Stimulated activated CD8-positive, alpha-beta memory T cell treated with anti-CD3 and anti-CD28 coated beads, Interleukin-4, amount 100 ng/mL, for 48 hours (primary cell): ENCODE measurements at places on chromosomes 13 and 19.

DNA sequence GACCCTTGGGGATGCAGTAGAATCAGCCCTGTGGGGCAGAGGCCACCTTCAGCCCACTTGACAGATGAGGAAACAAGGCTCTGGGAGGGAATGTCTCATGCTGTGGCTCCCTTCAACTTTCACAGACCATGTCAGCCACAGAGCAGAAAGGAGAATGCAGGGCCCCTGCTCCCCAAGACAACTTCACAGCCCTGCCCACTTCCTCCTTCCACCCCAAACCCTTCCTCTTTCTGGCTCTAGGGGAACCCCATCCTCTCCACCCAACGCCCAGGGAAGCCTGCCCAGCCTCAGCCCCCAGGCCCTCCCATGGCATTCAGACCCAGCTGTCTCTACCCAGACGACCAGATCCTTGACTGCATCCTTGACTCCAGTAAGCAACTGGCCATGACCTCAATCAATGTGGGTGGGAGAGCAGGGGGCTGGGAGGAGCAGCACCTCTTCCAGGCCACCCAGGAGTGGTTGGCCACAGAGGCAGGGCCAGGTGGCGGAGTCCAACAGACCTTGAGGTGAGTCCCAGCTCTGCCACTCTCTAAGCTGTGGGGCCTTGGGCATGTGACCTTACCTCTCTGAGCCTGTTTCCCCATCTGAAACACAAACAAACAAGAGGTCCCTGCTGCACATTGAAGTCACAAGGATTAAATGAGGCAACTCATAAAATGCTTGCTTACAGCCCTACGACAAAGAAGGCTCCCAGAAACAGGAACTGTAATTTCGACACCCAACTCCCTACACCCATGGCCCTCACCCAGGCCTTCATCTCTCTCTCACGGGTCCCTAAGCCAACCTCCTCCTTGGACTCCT, 15.8 kb downstream of the DEDD2 start:
- peak; percentile 53 for DNase-seq

GRCh38 chr13:64078480-64078936, 2662.9 kb upstream of the PCDH20 start:
- no peak for DNase-seq

DNA sequence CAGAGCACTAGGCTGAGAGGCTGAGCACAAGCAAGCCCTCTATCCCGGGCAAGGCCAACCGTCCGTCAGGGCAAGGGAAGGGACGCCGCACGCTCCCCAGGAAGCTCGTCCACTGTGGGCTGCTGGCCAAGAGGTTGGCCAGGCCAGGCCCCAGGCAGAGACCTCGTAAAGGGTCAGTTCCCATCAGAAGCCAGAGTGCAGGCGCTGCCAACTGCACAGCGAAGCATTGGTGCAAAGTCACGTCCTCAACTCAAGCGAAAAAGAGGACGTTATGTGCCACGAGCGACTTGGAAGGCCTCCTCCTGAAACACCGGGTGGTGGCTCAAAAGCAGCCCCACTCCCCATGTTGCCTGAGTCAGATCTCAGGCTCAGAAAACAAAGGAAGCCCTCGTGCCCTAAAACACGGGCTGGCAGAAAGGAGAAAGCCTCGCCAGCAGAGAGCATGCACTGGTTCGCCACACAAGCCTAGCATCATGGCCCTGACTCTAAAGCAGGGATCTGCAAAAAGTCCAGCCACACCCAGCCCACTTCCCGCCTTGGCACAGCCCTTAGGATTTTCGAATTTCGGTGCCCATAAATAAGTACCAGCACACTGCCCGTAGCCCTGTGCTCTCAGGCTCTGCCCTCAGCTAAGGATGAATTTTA, 4.7 kb downstream of the AKAP8 start:
- no peak for DNase-seq

DNA sequence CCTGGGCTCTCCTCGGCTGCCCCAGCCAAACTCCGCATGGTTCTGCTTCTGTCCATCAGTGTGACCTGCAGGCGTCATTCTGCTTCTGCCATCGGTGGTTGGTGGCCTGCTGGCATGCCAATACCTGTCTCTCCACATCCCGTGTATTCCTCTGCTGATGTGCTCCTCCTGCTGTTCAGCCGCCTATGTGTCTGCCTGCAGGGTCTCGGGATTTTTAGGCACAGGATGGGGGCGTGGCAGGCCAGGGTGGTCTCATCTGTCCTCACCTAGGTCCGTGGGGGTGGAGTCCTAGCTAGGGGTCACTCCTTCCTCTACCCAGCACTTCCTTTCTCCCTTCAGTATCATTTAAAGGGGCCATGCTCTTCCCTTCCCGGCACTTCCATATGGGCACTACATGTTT, 33.0 kb upstream of the SGCG start:
- no peak for DNase-seq

DNA sequence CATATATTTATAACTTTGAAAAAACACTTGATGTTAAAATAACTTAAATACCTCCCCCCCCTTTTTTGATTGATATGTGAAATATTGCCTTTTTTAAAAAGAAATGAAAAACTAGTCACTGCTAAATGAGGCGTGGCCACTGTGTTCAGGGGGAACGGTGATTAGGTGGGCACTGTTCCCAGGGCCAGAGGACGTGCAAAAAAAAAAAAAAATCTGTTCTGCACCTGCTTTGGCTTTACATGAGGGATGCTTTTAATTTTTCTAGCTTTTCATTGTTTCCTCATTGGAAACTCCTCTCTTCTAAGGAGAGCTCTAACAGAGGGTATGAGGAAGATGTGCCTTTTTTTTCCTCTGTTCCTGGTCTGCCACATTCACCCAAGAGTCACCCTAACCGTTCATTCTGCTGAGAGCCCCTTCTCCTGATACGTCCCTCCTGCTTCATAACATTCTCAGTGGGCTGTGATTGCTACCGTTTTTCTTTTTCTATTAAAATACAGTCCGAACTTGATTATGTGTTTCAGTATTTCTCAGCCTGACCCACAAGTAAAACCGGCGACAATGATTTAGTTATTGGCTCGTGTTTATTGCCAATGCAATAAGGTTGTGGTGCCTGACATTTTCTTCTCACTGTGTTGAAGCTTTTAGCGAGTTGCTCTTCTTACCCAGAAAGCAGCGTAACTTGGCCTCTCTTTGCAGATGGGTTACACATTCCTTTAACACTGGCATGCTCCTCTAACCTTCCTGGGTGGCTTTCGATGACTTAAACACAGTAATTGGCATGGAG, 64.8 kb upstream of the ZNF536 start:
- no peak for DNase-seq

GRCh38 chr13:112723771-112724170, 33.9 kb downstream of the ATP11A start:
- no peak for DNase-seq
